ENCODE measurements at places on chromosomes 11 and 22.

GRCh38 chr22:36144886-36145541 lies 15.5 kb downstream of the APOL3 start:
- DNase-seq: peak; percentile 75

DNA sequence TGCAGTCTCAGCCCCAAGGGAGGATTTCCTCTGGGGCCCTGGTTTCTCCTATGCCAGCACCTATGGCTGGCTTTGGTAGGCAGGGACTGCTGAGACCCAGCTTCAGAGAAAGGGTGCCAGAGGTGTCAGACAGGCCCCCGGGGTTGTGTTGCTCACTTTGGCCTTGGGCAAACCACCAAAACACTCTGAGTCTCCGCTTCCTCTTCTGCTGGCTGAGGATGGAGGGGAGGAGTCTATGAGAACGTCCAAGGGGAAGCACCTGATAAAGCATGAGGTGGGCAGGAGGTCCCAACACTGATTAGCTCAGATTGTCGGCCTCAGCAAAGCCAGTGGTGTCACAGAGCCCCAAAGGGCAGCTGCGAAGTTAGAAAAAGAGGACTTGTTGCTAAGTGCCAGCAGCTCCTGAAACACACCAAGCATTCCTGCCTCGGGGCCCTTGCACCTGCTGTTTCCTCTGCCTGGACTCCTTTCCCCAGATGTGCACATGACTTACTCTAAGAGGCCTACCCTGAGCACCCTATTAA lies 10.5 kb downstream of the SMTNL1 start:
- no peak for DNase-seq

DNA sequence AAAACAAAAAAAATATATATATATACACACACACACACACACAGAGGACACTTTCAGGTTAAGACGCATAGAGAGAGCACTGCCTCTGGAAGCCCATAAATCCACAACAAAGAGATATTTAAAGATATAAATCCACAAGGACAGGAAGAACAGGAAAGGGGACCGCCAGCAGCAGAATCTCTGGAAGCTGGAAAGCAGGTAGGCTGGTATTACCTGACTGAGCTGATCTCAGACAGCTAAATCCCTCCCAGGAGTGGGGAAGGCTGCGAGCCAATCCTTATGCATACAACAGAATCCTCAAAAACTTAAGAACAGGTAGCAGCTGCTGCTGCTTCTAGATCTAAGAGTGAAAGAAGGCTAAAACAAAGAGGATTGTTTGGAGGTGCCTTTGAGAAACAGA lies 1.8 kb upstream of the MCAT start:
- DNase-seq: no peak

DNA sequence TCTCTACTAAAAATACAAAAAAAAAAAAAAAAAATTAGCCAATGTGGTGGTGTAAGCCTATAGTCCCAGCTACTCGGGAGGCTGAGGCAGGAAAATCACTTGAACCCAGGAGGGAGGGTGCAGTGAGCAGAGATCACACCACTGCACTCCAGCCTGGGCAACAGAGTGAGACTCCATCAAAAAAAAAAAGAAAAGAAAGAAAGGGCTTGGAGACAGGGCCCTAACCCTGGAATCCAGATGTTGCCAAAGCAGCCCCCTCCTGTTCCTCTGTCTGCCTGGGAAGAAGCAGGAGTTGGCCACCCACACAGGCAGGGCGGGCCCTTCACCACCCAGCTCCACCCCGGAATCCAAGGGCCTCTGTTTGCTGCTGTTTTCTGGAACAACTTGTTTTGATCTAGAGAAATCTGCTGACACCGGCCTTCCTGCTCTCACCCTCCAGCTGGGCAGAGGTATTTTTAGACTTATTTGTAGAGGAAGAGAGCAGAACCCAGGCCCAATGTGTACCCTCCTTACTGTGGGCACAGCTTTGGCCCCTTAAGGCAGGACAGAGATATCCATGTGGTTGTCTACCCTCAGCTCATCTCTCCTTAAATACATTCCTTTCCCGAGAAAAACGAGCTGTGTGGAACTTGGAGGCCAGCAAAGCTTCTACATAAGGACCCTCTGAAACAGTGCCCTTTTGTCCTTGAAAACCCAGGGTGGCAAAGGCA lies 2.7 kb upstream of the NEAT1 start:
- peak; percentile 84 for DNase-seq

- no peak for DNase-seq
These were observed 3.7 kb upstream of the TIRAP start for GRCh38 chr11:126279191-126279590.

DNA sequence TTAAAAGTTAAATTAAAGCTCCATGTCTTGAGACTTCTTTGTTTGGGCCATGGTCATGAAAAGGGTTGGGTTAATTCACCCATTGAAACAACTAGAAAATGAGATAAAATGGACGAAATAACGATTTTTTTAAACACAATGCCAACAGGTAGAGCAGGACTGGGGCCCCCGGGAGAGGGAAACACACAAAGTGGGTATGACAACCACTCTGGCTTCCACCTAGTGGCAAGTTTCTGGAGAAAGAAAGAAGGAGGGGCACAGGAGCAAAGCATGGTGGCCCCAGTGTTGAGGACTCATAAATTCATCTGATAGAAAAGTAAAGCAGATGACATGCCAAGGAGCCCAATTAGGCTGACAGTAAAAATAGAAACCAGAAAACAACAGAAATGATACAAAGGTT lies 68.4 kb downstream of the MYEOV start:
- no peak for DNase-seq

- DNase-seq: no peak
These were observed 4.4 kb downstream of the DCPS start for GRCh38 chr11:126308271-126308671.

Data from fibroblast of upper back skin (primary cell).